ENCODE measurements at places on chromosomes 2 and 18.

- no peak for DNase-seq
Observed at GRCh38 chr2:218027426-218028188, 24.8 kb upstream of the TNS1 start.

GRCh38 chr18:12779456-12779855 lies 76.6 kb downstream of the PSMG2 start:
- no peak for DNase-seq

DNA sequence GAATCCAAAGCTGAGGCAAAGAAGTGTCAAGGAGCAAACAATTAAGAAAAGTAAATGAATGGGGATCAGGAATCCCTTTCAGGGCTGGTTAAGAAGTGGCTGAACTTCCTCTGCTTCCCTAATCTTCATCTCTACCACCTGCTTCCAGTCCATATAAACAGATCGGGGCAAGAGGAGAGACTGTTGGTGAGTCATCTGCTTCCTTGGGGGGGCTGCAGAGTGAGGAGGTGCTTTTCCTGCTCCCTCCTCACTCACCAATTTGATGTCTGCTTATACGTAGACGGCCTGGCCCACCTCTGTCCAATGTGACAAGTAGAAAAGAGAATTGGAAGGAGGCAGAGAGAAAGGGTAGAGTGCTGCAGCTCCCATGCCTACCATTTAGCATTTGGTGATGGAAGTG lies 68.4 kb downstream of the NAB1 start:
- no peak for DNase-seq

DNA sequence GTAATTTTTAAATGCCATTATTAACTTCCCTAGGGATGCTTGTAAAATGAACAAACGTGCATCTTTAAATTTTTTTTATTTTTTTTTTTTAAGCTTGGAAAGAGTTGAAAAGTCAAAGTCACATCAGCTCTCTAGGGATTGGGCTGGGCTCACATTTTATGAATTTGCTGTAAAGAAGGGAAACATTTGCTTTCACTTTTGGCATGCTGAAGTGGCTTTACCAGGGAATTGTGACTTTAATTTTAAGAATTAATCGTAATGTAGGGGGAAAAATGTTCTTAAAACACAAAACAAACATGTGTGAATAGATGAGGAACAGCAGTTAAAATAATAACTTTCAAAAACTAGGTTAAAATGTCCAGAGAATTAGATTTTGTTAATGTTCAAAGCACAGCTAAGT lies 123.0 kb downstream of the AGAP1 start:
- no peak for DNase-seq

DNA sequence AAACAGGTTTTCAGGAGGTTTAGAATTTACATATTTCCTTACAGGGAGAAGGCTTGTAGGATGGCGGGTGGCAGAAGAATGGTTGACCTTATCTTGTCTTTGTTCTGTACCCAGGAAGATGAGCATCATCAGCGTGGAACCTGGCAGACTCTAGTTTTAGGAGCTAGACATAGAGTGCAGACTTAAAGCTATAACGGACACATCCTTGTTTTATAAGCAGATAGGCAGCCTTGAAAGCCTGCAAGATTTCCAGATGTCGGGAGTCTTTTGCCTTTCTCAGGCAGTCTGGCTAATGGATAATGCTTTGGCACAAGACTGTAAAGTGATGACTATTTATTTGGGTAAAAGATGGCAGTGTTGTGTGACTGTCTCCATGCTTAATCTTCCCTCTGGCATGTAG lies 11.7 kb downstream of the AQP12B start:
- no peak for DNase-seq
